ENCODE measurements at places on chromosomes 1 and 21.

- DNase-seq, result no peak
Measured at GRCh38 chr1:40393173-40393572, 19.6 kb downstream of the SMAP2 start.

DNA sequence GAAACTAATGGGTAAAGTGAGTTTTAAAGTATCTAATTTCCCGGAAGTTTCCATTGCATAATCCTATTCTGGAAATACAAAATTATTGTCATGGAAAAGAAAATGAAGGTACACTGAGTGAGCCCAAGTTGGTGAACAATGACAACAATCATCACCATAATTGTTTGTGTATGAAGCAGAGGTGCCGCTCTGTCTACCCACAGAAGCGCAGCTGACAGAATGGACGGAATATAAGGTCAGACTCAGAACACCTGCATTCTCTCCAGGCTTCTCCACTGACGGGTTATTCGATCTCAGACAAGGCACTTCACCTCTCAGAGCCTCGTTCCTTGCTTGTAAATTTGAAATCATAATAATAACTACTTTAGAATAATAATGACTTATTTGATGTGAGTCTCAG, 99.1 kb upstream of the NGF start:
- no peak for DNase-seq

- no peak for DNase-seq
Measured at GRCh38 chr1:177181280-177181630, 10.5 kb downstream of the BRINP2 start.

- DNase-seq, result no peak
Measured at GRCh38 chr1:211944733-211945500, 90.4 kb downstream of the INTS7 start.

- DNase-seq, result no peak
Measured at GRCh38 chr1:6519491-6519934, 28.0 kb upstream of the PLEKHG5 start.

All from RPMI7951 (cell line).